Activated CD8-positive, alpha-beta memory T cell treated with anti-CD3 and anti-CD28 coated beads for 4 hours (primary cell): ENCODE measurements at places on chromosomes 4 and X.

- no peak for DNase-seq
Observed at GRCh38 chr4:156976147-156976546, 4.5 kb upstream of the PDGFC start.

DNA sequence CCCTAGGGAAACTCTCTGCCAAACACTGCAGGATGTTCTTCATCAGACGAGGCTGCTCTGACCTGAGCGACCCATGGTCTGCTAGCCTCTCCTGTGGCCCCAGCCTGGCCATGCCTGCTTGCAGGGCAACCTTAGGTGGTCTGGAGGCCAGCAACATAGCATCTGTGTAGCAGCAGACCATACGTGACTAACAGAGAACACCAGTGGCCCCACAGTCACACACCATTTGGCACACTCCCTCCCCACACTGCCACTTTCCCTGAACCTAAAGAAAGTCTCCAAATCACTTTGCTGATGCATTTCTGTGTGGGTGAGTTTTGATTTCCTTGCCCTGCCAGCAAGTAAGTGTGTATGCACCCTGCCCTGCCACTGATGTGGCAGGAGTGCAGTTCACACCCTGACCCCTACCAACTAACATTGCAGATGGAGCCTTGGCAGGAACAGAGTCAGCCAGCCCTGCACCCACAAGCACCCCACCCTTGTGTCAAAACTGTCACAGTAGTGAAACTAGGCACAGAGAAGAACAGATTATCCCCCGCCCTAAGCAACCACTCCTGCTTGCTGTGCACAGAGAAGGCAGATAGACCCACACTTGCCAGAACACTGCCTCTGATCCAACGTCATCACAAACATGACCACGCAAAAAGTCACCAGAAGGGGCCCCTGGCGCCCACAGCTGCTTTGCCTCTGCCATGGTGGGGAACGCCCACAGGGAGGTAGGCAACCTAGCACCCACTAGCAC lies 249.1 kb downstream of the SPIN4 start:
- no peak for DNase-seq

GRCh38 chrX:49172280-49172780 lies 632 bp downstream of the PLP2 start:
- peak; percentile 43 for DNase-seq

DNA sequence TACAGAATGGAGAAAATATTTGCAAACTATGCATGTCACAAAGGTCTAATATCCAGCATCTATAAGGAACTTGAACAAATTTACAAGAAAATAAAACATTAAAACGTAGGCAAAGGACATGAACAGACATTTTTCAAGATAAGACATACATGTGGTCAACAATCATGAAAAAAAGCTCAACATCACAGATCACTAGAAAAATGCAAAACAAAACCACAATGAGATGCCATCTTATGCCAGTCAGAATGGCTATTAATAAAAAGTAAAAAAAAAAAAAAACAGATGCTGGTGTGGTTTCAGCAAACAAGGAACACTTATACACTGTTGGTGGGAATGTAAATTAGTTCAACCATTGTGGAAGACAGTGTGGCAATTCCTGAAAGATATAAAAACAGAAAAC lies 75.8 kb upstream of the IL13RA2 start:
- DNase-seq, result no peak

DNA sequence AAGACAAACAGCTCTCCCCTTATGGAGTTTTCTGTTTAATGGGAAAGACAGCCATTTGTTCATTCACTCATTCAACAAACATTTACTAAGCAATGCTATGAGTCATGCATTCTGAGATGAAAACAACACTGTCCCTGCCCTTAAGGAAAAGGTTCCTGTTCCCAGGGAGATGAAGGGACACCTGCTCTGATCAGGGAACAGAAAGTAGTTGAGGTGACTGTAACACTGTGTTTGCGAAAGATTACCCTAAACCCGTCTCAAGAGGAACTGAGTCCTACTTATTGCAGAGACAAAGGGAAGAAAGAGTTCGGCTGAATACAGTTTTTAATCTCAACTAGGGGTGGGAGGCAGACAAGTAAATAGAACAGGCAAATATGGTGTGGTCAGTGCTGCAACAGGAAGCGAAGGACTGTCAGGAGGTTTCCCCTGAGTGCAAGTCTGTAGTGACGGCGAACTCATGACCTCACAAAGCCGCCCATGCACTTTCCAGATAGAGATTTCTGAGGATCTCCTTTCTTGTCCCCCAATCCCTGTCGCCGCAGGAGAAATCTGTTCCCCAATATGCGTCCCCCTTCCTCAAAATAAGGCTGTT lies 712 bp downstream of the STX18 start:
- no peak for DNase-seq

DNA sequence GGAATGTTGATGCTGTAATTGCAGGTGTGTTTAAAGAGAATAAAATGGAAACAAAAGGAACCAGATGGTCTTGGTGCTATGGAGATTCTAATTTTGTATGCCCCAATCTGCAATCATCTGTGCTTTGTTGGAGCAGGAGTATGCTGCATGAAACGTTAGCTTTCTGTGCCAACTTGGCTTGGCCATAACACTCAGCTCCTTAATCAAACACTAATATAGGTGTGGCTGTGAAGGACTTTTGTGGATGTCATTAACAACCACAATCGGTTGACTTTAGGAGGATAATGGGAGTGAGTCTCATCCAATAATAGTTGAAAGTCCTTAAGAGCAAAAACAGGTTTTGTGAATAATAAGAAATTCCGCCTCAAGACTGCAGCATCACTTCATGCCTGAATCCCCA lies 399.2 kb downstream of the NLGN4X start:
- no peak for DNase-seq

DNA sequence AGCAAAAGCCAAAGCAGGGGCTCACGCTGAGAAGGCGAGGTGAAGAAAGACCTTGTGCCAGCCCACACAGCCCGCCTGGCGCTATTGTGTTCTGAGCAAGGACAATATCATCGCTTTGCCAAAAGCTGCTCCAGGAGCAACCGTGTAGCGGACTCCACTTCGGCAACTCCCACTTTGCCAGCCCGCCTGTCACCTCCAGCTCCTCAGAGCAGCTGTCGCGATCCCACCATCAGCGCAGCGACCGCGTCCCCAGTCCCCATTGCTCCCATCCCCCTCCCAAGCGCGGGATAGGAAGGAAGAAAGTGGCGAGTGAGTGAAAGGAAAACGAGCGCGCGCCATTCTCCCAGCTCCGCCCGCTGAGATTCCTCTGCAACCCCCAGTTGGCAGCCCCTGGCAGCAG lies 759 bp downstream of the ZC4H2 start:
- DNase-seq, result no peak

- no peak for DNase-seq
Observed at GRCh38 chr4:20217951-20218350, 33.8 kb upstream of the SLIT2 start.

GRCh38 chr4:80921441-80921840 lies 109.1 kb upstream of the BMP3 start:
- no peak for DNase-seq

GRCh38 chr4:91092398-91092980 lies 965.3 kb downstream of the CCSER1 start:
- no peak for DNase-seq

GRCh38 chrX:130857207-130857606 lies 45.8 kb downstream of the ENOX2 start:
- DNase-seq, result no peak

GRCh38 chr4:25919676-25920075 lies 5.7 kb downstream of the SMIM20 start:
- DNase-seq, result no peak
